Activated CD8-positive, alpha-beta memory T cell treated with anti-CD3 and anti-CD28 coated beads for 1 hour (primary cell): ENCODE measurements at places on chromosomes 1 and 21.

DNA sequence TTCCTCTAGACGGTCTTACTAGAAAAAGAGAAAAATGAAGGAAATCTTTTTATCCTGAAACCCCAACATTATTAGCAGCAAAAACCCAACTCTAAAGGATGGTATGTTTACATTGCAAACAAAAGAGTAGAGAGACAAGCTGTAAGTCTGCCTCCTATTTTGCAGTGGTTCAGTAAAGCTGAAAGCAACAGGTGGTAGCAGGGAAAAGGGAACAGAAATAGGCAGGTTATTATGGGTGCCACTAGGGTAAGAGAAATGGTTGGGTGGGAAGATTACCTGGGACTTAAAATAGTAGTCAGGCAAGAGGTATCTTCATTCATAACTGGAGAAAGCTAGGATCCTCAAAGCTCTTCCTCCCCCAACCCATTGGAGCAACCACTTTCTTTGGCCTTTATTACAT lies 13.7 kb downstream of the CLSPN start:
- DNase-seq: no peak

DNA sequence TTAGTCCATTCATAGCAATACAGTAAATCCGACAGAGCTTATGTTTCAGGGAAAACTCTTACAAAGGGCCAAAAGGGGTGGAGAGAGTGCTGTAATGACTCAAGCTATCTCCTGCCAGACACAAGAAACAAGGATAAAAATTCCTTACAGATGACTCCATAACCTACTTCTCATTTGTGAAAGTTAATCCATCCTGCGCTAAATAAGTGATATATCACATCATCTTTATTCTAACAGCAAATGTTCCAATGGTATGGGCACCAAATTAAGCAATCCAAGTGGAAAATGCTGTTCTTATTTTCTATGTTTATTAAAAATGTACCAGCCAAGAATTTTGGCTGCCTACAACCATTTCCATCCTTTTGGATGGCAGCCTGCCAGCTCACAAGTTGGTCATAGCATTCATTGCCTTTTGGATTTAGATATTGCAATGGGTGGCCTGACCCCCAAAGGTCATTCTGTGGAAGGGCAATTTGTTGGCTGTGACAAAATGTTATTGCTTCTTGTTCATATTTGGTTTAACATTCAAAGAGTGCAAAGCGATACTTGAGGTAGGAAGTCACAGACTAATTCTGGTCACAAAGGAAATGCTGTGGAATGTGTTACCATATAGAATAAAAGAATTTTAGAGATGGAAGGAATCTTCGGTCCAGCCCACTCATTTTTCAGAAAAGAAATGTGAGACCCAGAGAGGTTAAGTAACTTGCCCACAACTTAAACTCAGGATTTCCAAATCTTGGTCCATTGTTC lies 2.8 kb upstream of the ENAH start:
- DNase-seq: no peak

GRCh38 chr21:15472108-15473040 lies 257.4 kb upstream of the USP25 start:
- DNase-seq: no peak

DNA sequence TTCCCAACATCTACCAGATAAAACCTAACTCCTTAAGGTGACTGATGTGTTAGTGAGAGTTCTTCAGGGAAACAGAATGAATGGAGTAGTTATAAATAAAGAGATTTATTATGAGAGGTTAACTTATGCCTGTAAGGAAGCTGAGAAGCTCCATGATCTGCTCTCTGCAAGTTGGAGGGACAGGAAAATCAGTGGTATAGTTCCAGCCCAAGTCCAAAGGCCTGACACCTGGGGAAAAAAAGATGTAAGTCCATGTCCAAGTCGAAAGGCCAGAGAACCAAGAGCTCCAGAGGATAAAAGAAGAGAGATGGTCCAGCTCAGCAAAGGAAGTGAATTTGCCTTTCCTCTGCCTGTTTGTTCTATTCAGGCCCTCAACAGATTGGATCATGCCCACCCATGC lies 27.1 kb downstream of the KRTAP24-1 start:
- no peak for DNase-seq

DNA sequence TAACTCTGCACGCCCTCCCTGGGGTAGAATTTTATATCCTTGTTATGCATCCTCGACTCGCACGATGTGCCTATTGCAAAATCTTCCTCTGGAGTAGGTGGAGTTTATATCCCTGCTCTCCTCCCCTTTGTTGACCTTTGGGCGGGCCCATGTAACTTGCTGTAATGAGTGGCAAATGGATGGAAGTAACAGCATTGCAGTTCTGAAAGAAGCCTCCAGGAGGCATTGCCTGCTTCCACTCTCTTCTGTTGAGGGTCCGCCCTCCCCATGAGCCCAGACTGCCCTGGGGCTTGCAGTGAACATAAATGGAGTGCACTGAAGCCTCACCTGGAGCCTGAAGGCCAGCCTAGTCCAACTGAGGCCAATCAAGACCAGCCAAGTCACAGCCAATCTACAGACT lies 62.2 kb upstream of the GRIK3 start:
- no peak for DNase-seq

DNA sequence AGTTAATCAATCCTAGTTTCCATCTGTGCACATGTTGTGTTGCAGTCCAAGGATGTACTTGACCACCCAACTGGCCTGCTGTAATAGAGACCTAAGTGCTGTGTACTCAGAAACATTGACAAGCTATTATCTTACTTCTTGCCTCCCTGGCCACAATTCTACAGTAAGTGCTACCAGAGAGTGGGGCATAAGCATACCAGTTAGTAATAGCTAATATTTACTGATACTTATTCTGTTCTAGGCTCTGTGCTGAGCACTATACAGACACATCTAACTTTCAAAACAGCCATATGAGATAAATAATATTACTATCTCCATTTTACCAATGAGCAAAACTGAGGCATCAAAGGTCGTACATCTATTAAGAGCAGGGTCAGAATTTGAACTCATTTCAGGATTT lies 49.5 kb upstream of the NPL start:
- DNase-seq: no peak

DNA sequence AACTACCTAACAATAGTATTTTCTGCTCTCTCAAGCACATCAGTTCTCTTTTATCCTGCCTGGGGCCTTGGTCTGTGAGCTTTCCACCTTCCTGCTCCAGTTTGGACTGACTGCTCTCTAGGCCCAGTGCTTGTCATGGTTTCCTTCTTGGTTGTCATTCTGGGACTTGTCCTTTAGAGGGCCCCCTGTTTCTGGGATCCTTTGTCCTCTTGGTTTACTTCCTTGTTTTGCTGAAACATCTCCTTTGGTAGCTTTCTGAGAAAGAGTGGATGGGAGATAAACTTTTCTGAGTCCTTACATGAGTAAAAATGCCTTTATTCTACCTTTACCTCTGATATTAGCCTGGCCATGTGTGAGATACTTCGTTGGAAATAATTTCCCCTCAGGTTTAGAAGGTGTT lies 4.7 kb downstream of the SLC1A7 start:
- no peak for DNase-seq

DNA sequence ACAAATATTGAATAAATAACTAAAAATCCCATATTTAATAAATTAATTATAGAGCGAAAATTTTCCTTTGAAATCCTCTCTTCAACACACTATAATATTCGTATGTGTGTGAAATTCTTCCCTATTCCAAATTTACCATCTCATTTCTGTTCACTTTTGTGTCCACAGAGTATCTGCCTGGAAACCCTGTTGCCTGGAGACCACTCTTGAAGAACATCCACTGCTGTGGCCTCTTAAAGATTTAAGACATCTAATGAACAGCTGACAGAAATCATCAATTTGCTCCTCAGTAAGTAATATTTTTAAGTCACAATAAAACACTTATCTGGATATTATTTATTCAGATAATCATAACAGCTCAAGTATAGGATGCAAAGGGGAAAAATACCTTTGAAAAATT lies 69.7 kb downstream of the CYYR1 start:
- DNase-seq: no peak

GRCh38 chr1:79207331-79207730 lies 200.8 kb upstream of the ADGRL4 start:
- no peak for DNase-seq

GRCh38 chr1:228735871-228736586 lies 750 bp downstream of the RHOU start:
- DNase-seq: no peak

- DNase-seq: no peak
These were observed 154.8 kb upstream of the VAMP3 start for GRCh38 chr1:7616076-7616832.

DNA sequence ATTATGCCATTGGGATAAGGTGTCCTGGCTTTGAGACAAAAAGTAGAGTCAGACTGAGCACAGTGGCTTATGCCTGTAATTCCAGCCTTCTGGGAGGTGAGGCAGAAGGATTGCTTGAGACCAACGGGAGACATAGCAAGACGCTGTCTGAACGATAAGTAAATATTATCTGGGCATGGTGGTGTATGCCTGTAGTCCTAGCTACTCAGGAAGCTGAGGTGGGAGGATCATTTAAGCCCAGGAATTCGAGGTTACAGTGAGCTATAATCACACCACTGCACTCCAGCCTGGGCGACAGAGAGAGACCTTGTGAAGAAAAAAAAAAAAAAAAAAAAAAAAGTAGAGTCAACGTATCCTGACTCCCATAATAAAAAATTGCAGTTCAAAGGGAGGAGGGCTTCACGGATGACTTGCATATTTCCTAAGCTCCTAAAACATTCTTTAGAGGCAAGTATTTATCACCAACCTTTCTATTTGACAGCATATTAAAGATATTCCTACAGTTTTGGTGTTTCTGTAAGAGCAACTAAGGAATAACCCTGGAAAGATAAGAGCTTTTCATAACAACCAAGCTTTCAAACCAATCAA lies 141.2 kb downstream of the SLC44A5 start:
- DNase-seq: no peak

- no peak for DNase-seq
These were observed 161.5 kb downstream of the NRIP1 start for GRCh38 chr21:14903172-14903865.

GRCh38 chr1:3282186-3282585 lies 172.3 kb upstream of the ARHGEF16 start:
- no peak for DNase-seq

DNA sequence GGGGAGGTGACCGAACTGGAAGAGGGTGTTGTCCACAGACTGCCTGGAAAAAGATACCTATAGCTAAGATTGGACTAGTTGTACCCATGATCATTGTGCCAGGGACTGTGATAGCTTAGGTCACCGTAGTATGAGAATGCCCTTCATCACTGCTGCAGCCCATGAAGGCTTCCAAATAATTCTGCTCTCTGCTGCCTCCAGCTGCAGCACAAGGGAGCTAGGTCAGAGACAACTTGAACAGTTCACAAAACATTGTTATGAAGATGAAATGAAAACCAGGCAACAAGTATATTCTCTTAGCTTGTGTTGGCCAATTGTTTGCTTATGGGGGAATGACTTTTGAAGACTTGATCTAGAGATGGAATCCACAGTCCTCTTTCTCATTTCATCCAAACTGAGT lies 246.7 kb downstream of the MRPL39 start:
- no peak for DNase-seq

- no peak for DNase-seq
These were observed 553.6 kb downstream of the NUF2 start for GRCh38 chr1:163875200-163875926.

DNA sequence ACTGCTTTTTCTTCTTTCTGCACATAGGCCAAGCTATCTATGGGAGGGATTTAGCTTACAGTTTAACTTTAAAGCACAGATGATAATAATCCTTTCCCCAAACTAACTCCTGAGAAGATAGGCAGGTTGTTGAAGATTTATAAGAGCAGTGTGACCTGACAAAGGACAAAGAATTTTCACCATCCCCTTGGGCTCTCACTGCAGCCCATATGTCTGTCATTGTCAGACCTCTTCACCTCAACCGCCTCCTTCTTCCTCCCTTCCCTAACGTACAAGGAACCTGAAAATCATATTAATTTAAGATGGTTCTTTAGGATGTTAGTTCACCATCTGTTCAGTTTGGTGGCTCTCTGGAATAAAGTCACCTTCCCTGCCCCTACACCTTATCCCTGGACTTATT lies 5.0 kb downstream of the RNU1-2 start:
- DNase-seq: no peak

GRCh38 chr1:160724465-160725242 lies 13.0 kb upstream of the CD48 start:
- no peak for DNase-seq

DNA sequence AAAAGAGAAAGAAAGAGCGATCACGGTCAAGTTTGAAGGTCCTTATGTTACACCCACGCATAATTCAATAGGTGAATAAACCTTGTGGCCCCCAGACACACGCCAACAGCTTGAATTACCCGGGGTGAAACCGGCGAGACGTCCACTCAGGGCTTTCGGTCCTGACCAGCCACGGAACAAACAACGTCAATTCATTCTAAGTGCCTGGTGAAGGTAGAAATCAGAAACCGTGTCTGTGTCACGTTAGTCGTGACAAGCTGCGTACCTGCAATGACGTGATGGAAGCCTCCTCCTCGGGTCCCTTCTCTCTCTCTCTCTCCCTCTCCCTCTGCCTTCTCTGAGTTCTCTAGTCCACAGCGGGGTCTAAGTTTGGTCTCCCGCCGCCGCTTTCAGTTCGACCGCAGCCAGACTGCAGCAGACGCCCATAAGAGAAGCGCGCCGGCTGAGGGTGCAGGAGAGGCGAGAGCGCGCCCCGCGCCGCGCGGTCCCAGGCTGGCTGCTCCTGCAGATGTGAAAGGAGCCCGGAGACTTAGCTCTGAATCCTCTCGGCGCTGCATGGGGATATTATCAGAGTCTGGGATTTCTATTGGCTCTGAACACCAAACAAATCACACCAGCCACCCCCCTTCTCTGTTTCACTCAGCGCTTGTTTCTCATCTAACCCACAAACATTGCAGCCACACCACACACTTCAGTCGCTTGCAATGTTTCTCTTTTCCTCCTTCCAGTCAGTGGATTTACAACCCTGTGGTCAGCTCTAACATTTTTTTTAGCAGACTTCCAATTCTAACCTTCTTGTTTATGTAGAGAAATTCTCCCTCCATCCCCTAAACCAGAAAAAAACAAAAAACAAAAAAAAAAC lies at the start of gene GREM2:
Gene GREM2, minus strand, starts transcription at position 537 of the 862 bp plus-strand sequence. CDS start 118,680 bp downstream, outside the sequence.
- DNase-seq: no peak

- no peak for DNase-seq
These were observed 58.3 kb upstream of the TBX15 start for GRCh38 chr1:119046429-119046784.

DNA sequence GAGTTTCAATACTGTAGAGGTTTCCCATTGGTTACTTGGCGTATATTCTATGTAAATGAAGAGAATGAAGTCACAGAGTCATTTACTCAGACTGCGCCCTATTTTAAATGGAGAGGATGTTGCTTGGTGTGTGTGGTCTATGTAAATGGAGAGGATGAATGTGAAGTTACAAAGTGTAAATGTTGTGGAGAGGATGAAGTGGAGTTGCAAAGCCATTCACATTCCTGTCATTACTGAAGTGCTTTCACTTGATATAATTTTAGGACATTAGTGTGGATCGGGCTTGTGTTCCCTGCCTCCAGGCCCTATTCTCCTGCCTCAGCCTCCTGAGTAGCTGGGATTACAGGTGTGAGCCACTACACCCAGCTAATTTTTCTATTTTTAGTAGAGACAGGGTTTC lies 99.4 kb upstream of the CACYBP start:
- DNase-seq: no peak

DNA sequence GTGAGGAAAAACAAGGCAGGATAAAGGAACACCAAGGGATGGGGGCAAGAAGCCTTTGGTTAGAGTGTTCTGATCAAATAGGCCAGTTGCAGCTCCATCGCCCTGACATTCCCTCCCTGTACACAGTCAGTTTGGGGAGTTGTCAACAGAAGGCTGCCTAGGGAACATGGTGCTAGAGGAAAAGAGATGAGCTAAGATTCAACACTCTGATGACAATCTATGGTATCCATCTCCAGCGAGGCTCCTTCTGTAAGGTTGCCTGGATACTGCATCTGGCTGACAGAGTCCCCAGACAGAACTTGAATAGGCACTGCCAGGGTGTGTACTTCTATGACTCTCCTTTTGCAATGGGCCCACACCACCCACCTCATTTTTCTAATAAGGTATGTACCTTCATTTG lies 11.2 kb upstream of the SLAMF9 start:
- DNase-seq: no peak
